ENCODE measurements at places on chromosomes 6 and 20.

DNA sequence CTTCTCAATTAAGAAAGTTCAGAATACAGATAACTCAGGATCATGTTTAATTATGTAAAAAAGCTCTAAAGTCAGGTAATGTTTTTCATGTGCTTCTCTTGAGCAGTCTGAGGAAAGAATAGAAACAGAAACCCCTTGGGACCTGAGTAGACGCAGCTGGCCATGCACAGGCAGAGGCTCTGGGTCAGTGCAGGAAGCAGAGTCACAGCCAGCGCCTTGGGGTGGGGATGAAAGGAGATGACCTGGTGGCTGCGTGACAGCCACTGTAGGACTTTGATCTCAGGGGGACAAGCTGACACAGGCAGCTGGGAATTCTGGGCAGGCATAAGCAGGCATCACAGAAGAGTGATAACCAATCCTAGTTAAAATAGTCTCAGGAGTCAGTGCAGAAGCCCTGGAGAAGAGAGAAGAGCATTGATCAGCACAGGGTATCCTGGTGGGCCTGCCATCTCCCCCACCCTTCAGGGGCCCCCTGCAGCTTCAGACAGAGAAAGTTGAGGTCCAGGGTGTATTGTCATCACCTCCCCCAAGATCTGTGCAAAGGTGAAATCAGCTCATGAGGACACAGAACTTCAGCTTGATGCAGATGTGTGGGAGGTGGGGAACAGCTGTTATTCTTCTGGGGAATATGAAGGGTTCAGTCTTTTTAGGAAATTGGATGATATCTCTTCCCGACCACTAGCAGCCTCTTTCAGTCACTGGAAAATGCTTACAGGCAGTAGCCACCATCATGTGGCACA lies 6.4 kb downstream of the HLA-DQB1 start:
- DNase-seq = no peak

- no peak for DNase-seq
Observed at GRCh38 chr20:40472905-40473304, 216.1 kb downstream of the MAFB start.

- no peak for DNase-seq
Observed at GRCh38 chr6:13915561-13916229, 9.1 kb upstream of the RNF182 start.

DNA sequence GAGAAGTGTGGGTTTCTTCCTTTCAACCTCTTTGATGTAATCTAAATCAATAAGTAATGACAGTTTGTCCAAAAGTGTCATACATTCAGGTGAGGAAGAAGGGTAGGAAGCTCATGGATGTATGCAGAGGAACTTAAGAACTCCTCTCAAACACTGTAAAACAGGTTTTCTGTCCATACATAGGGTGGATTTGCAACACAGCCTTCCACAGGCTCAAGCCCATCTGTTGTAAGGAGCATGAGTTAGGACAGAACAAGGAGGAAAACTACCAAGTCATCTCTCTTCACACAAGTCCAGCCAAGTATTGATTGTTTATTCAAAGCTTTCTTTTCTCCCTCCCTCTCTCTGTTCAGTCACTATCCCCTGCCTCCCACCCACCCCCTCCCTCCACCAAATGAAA lies 49.0 kb upstream of the CDYL start:
- DNase-seq = peak; percentile 75

GRCh38 chr20:49275216-49275615 lies 2.6 kb downstream of the ZNFX1 start:
- no peak for DNase-seq

DNA sequence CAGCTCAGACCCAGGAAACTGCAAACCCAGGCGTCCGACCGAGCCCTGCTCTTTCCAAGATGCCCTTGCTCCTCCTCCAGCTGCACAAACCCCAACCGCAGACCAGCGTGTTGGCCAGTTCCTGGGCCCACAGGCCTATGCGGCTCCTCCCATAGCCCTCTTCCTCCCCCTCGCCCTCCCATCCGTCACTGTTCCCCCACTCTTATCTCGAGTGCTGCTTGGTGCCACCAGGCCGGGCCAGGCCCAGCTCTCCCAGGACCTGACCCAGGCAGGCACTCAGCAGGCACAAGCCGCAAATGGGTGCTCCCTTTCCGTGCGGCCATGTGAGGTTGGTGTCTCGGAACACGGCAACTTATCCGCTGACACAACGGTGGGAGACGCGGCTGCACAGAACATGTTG lies 28.6 kb downstream of the ADRM1 start:
- DNase-seq = no peak

- DNase-seq = no peak
Observed at GRCh38 chr6:163835439-163836171, 421.1 kb downstream of the QKI start.

GRCh38 chr6:52724406-52725121 lies 38.7 kb downstream of the GSTA2 start:
- DNase-seq = peak; percentile 37

- DNase-seq = no peak
Observed at GRCh38 chr6:166025149-166025898, 142.3 kb downstream of the TBXT start.

- DNase-seq = peak; percentile 36
Observed at GRCh38 chr6:12009180-12009685, 2.9 kb upstream of the HIVEP1 start.

DNA sequence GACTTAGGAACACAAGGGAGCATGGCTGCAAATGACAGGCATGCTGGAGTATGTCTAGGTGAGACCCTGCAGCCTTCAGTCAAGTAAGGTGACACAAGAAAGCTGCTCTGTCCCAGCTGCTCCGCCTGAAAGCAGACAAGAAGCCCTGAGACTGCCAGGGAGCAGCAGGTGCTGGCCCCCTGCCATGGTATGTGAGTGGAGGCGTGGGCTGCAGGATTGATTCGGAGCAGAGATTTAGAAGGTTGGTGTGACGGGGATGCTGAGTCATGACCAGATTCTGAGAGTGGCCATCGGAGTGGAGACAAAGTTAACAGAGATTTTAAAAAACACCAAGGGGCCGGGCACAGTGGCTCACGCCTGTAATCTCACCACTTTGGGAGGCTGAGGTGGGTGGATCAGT lies 17.8 kb downstream of the LRP11 start:
- no peak for DNase-seq

GRCh38 chr6:68238097-68238601 lies 396.9 kb upstream of the ADGRB3 start:
- DNase-seq = no peak

GRCh38 chr6:154842833-154843232 lies 109.6 kb downstream of the SCAF8 start:
- no peak for DNase-seq

GRCh38 chr6:153207006-153207405 lies 75.9 kb upstream of the RGS17 start:
- DNase-seq = no peak

GRCh38 chr6:82467338-82467737 lies 103.7 kb downstream of the TPBG start:
- DNase-seq = no peak

GRCh38 chr6:2669067-2669700 lies 81.5 kb downstream of the MYLK4 start:
- no peak for DNase-seq

- DNase-seq = no peak
Observed at GRCh38 chr6:169252505-169253189, 999 bp downstream of the THBS2 start.

DNA sequence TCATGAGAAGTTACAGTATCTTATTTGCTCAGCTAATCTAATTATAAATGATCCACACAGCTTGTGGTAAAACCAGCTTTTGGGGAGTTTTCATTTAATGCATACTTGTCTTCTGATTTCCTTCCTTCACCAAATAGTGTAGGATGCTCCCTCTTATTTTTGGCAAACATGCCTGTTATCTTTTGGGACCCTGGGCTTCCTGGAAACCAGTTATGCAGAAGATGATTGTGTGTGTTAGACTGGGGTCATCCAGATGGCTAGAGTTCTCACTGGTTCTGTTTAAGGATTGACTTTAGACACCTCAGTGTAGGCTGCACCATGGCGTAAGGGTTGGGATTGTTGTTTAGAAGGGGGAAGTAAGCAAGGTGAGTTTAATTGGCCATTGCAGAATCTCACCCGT lies 61.3 kb downstream of the PTPN1 start:
- no peak for DNase-seq

DNA sequence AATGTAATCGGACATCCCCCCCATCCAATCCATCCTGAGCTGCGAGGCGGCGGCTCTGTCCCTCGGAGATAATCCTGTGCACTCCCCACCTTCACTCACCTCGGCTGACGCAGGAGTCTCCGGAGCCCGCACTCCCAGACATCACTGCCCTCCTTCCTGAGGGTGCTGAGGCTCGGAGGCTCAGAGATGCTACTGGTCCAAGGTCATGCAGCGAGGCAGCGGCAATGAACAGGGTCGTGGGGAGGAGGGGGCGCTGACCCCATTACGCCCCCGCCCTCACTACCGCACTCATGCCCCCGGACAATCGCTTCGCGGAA lies 485 bp downstream of the ADISSP start:
- peak; percentile 73 for DNase-seq

DNA sequence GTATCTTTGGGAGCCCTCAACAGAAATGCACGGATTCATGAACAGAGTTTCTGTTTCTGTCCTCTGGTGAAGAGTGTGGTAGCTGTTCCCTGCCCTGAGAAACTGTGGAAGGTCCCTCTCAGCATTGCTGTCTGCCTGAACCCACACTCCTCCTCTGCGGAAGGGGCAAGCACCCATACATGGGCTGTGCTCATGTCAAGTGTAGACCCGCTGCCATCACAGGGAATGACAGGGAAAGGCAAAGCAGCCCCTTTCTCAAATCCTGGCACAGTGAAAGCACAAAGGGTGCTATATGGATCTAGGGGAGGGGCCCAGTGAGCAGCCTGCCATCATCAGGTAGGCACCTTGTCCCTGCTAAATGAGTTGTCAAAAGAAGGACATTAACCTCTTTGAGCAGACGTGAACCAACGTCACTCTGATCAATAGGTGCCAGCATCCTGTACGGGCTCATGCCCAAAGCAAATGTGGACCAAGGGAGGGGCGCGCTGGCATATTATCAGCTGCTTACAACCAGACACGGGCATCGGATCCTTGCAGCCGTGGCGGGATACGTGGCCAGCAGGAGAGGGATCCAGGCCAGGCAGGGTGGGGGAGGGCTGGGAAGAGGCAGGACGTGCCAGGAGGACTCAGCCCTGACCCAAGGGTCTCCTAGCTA lies 231.2 kb upstream of the PMEPA1 start:
- DNase-seq = no peak

DNA sequence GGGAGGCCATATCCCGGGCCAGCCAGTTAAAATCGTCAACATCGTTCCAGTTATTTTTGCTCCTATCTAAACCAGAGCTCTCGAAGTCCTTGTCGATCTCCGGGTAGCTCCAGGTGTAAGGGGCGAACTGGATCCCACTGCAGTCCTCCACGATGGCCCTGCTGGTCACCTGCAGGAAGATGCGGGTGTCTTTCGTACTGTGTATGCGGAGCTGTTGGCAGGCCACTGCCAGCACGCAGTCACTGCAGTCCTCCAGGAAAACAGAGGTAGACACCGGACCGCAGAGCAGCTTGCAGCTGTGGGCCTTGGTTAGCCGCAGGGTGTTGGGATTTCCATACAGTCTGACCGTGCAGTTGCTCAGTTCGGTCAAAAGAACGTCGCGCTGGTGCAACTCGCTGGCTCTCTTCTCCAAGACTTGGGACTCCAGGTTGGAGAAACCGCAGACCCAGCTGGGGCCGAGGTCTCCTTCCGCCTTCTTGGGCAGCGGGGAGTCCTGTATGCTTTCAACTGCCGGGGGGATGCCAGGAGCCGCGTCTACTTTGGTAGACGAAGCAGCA lies 742 bp downstream of the TBCC start:
- peak; percentile 42 for DNase-seq

DNA sequence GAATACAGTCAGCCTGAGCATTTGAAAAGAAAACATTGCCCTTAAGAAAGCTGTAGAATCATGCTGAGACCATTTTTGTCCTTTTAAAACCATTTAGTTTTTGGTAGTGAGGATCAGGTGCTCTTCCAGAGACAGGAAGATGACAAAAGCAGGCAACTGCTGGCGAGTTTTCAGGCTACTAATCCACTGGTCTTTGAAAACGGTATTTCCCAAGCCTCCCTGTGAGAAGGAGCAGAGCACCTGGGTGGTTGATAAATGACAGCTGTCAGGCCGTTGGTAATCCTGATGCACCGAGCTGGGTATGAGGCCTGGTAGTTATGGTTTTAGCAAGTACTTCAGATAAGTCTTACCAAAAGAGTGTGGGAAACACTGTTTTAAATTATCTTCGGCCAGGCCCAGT lies 10.1 kb upstream of the SEC63 start:
- no peak for DNase-seq

DNA sequence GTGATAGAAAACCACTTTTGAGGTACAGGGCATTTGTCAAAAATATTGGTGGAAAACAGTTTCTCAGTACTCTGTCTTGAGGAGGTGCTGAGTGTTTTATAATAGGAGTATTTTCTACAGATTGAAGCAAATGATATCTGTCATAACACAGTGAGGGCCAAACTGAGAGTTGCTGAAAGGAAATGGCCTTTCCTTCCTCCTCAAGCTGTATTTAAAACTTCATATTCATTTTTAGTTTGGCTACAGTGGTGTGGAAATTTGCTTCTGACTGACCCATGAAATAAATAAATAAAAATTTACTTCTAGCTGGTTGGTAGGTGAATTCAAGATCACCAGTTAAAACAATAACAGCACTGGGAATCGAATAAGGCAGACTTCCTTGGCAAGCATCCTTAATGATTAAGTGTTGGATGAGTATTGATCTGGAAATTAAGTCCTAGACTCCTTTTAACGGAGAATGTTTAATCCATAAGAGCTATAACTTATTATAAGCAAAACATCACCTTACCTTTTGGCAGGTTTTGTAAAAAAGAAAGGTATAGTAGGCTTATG lies 828.6 kb upstream of the CITED2 start:
- no peak for DNase-seq

- no peak for DNase-seq
Observed at GRCh38 chr6:159540152-159540551, 152.9 kb downstream of the SOD2 start.

DNA sequence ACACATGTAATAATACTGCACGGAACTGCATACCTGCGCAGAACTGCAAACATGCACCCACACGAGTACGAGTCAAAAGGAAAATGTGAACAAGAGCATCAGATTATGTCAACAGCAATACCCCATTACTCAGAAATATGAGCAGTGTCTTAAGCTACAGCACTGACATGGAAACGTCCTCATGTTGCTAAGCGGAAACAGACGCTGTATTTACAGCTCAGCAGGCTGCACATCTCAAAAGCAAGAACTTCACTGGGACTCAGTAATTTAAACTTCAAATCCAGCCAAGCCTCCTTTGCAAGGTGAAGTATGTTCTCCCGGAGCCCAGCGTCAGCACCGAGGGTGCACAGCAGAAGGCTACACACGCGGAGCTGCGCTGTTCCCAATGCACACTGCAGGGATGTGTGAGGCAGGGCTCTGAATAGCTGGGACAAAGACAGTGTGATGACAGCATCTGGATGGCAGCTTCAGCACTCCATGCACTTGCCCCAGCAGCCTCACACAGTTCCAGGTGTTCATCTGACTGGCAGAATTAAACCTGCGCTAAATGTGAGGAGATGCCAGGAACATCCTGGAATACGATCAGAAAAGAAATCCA lies 202.8 kb downstream of the WDR27 start:
- no peak for DNase-seq

All from hematopoietic multipotent progenitor cell treated with erythropoietin and hydrocortisone succinate and interleukin-3 and kit ligand, for 17 days (in vitro differentiated cells).